ENCODE measurements at places on chromosomes 2 and 18.

DNA sequence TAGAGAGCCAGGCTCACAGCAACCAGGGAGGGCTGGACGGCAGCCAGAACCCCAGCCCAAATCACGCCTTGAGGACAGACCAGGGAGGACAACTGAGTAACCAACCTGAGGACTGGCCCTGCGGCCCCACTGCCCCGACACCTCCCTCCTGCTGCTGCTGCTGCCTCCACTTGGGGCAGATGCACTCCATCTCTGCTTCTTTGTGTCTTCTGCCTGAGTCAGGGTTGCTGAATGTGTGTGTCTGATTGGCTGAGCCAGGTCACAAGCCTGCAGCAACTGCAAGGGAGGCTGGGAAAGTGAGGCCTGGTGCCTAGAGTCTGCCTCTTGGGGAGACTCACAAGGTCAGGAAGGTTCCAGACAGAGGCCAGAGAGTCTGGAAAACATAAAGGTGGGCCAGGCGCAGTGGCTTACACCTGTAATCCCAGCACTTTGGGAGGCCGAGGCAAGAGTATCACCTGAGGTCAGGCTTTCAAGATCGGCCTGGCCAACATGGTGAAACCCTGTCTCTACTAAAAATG, 83.4 kb downstream of the ZFP36L2 start:
- DNase-seq, result no peak

- DNase-seq, result no peak
Measured at GRCh38 chr2:48249025-48249424, 280.9 kb upstream of the STON1 start.

GRCh38 chr2:164719996-164720941, 99.0 kb upstream of the GRB14 start:
- no peak for DNase-seq

DNA sequence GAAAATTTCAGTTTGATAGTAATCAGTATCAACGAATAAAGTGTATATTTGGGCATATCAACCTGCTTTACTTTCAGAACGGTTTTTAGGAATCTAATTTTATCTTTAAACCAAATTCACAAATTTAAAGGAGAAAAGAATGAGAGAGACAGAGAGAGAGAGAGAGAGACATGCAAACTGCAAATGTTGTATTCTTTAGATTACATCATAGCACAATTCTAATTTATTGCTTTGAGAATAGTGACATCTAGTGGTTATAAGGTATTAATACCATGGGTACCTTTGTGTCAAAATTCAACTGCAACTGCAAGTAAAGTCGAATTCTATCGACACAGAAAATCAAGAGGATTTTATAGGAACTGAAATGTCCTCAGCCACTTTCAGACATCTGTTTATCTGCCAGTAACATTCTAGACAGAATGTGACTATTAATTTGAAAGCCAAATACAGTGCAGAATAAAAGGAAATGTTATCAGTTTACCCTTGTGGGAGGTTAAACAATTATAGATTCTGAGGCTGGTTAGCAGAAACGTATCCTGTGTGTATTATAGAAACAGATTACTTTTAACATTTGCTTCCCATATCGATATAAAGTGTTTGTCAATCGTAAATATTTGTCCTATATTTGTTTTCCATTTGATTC, 529.8 kb upstream of the VRK2 start:
- DNase-seq, result peak; percentile 31

DNA sequence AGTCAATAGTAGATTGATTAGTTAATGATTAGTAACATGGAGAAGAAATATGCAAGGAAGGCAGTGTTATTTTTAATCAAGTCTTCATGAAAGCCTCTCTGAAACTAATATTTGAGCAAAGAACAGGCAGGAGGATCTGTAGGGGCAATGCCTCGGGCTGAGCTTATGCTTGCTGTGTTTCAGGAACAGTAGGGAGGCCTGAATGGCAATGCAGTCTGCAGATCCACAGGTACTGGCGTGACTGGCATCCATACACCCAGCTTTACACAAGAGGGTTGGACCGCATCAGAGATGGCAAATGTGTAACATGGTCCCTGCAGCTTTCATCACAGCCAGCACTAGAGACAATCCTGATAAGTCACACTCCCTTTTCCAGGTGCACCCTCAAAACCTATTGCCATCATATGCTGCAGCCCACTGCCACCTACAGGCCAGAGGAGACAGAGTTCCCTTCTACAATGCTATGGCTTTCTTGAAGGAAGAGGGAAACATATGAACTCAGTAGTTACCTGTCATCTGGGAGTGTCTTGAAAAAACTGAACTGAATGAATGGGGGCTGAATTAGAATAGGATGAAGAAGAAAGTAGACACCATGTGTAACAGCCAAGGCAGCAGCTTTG, 582.4 kb upstream of the RAB6C start:
- peak; percentile 25 for DNase-seq

DNA sequence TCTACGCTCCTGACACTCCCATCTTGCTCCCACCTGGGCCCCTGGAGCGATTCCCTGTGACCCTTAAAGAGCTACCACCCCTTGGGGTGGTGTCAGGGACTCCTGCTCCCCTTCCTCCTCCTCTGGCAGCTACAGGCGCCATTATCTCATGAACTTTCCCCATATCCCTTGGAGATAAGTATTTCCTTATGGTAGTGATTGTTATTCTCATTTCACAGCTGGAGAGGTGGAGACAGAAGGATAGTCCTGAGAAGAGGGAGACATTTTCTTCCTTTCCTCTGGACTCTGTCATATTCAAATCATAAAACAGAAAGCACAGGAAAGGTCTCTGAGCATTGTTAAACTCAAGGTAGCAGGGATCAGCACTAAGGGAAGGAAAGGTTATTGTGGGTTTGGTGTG, 34.6 kb downstream of the RDH14 start:
- DNase-seq, result no peak

DNA sequence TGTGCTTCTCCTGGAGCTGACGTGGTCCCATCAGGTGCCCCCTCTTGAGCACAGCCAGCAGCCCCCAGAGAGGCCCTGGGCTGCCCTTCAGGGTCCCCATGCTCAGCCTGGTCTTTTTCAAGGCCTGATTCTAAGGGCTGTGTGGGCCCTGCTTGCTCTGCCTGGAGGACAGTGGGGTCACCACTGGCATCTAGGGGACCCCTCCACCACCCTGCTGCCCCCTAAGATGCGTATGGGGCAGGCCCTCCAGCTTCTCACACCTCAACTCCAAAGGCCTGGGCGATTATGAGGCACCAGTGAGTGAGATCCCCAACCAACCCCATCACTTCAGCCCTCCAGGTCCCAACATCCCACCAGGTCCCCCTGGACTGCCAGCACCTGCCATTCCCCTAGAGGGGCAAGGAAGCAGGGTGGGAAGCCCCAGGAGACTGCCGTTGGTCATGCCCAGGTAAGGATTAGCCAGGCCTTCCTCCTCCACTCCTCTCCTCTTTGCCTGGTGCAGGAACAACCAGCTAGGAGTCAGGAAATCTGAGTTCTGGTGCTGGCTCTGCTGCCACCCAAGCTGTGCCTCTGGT, 114.4 kb downstream of the SMAD7 start:
- no peak for DNase-seq

DNA sequence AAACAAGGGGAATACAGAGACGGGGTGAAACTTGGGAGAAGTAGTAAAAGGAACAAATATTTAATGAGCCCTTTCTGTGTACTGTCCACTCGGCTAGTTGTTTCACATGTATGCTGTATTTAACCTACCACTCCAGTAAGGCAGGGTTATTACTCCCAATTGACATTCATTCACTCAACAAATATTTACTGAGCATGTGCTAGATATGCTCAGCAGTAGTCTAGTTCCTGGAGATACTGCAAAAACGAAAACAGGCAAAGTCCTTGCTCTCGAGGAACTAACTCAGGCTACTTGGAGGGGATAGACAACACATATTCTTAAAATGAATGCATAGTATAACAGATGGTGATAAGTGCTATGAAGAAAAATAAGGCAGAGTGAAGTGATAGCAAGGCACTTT, 207.3 kb downstream of the SS18 start:
- no peak for DNase-seq

DNA sequence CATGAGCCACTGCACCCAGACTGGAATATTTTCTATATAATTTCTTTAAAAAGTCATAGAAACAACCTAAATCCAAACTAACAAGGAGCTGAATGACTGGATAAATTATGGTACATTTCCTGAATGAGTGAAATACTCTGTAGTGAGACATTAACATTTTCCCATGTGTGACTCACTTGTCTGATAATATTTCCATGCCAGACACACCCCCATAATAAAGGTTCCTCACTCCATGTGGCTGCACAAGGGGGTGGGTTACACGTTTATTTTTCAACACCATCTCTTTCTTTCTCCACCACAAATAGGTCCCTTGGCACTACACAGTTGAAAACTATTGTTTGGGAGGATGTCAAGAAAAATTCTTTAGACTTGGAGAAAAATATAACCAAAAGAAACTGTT, 266.3 kb upstream of the LYPD1 start:
- DNase-seq, result no peak

DNA sequence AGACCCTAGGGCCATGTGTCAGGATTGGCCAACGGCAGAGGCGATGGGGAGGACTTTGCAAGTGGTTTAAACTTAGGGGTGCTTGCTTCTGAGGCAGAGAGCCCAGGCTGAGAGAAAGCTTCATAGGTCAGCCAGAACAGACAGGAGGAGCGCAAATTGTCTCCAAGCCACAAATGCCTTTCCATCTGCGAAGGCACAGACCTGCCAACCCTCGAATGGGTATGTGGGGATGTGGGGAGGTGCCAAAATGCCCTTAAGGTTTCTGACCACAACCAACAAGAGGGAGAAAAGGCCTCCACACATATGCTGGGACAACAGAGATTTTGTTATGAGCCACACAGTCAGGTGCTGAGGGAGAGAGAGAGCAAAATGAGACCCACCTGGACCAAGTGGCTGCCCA, 283.6 kb downstream of the CYP26B1 start:
- no peak for DNase-seq

- DNase-seq, result no peak
Measured at GRCh38 chr2:12211326-12212175, 465.1 kb downstream of the LPIN1 start.

DNA sequence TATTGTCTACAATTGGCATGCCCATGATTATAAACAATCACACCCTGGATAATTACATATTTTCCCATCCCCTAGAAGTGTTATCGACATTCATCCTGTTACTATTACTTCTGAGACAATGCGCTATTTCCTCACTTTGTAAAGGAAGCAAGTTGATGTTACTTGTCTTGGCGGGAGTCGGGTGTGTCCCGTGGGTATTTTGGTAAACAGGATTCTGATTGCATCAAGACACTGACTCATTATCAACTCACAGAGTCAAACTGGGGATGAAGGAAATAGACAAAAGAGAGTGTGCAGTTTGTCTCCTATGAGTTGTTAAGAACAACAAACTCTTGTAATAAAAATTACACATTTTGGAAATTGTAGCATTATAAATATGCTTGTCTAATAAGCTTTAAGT, 142.7 kb downstream of the GALR1 start:
- DNase-seq, result no peak

GRCh38 chr18:25019931-25020330, 332.0 kb downstream of the ZNF521 start:
- DNase-seq, result no peak

DNA sequence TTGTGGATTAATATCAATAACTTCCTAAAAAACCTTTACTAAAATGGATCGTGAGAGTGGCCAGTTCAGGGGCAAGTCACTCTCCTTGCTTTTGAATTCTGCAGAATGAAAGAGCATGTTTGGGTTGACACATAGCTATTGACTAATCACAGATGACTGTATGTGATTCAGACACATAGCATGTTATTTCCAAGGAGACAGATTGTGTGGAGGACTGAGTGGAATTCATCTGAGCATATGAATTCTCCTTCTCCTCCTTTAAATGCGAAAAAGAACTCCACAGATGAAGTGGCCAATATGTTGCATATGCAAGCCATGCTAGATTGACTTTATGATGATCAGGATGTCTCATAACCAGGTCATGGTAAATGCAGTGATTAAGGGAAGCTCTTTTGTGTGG, 249.4 kb upstream of the FAM98A start:
- no peak for DNase-seq

- DNase-seq, result no peak
Measured at GRCh38 chr2:37568565-37568964, 102.9 kb downstream of the CDC42EP3 start.

DNA sequence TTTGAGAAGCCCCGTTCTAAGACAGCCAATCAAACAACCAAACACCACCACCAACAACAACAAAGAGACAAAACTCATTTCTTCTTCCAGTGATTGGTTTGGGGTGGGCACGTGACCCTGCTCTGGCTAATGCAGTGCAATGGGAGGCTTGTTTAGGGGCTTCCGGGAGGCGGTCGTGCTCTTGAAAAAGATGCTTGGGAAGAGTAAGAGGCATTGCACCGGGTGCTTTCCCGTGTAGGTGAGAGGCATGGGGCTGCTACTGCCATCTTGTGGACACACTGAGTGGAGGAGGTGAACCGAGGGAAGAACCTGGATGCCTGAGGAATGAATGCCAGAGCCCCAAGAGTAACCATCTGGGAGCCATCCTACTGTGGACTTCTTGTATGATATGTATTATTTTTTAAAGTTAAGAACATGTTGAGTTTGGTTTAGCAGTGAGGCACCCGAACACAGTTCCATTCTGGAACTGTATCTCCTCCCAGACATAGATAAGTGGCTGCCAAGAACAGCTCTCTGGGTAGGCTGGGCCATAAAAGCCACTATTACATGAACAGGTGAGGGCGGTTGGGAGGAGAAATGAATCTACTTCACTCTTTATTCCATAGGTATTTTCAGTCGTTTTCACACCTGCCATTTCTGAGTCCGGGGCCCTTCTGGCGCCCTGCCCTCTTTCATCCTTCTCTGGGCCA, 19.1 kb upstream of the ARHGAP25 start:
- peak; percentile 82 for DNase-seq

GRCh38 chr2:177038787-177039484, 173.7 kb upstream of the HNRNPA3 start:
- DNase-seq, result peak; percentile 46
